Inflammatory macrophage treated with lipopolysaccharide for 4 hours (primary cell): ENCODE measurements at places on chromosomes 13 and 19.
A peak's percentile ranks its signal among the peaks of the same experiment; 100 is the strongest.

- peak; percentile 43 for DNase-seq
Measured at GRCh38 chr19:49400029-49400428, 12.0 kb downstream of the KASH5 start.

DNA sequence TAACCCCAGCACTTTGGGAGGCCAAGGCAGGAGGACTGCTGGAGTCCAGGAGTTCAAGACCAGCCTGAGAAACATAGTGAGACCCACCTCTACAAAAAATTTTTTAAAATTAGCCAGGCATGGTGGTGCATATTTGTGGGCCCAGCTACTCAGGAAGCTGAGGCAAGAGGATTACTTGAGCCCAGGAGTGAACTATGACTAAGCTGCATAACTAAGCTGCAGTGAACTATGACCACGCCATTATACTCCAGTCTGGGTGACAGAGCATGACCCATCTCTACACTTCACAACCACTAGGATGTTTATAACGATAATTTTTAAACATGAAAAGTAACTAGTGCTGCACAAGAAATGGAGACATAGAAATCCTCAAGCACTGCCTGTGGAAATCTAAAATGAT lies 352.7 kb upstream of the SGCG start:
- DNase-seq = no peak

DNA sequence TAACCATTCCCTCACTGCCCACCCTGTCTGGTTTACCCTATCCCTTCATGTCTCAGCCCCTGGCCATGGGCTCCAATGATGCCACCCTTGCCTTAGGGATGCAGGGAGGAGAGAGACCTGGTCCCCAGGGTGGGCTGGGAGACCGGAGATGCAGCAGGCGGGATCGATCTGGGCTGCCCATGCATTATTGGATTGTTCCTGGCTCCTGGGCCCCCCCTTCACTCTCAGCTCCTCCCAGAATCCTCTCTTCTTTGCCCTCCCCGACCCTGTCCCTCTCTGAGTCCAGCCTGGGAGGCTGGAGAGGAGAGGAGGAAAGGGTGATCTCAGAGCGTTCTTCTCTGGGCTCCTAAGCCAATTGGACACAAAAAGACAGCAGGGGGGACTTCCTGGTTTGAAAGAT lies 5.8 kb downstream of the KASH5 start:
- no peak for DNase-seq

- no peak for DNase-seq
Measured at GRCh38 chr13:109516186-109516585, 270.2 kb downstream of the IRS2 start.

- no peak for DNase-seq
Measured at GRCh38 chr13:49789968-49790367, 2.5 kb downstream of the KPNA3 start.

DNA sequence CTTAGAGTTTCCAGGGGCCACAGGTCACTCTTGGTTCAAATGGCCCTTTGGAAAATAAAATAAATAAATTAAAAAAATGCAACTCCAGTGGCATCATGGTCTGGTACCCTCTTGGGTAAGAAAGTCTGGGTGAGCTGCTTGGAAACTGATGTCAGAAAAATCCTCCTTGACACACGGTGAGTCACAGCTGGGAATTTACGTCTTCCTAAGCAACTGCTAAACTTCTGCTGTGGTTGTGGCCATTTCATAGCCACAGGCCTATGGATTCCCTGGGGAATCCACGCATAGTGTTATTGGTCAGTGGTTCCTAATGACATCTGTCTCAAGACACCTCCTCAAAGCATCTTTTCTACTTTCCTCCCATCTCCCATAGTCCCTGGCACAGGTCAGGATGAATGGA lies 220.8 kb downstream of the COG6 start:
- no peak for DNase-seq
